ENCODE measurements at places on chromosomes 3 and 15. TPM values are rescaled to one million over a fixed set of nuclear protein-coding genes. Genes with fewer than 3 reads are reported as not detected.

The MRAS gene
- total RNA-seq, result 35.7 TPM

The CHST14 gene
- 13.3 TPM for total RNA-seq

The TMEM266 gene
- 1.4 TPM for total RNA-seq

The SNURF gene
- total RNA-seq, result 17.7 TPM

The TMEM207 gene
- total RNA-seq, result 0.13 TPM

The GPR171 gene
- total RNA-seq, result 7.0 TPM

The GREM1 gene
- 0.13 TPM for total RNA-seq

The SLC28A2 gene
- 0.32 TPM for total RNA-seq

The SEMA3G gene
- 1.0 TPM for total RNA-seq

The SNTN gene
- total RNA-seq, result 0.20 TPM

The NOX5 gene
- 0.09 TPM for total RNA-seq

The CPEB1 gene
- total RNA-seq, result 1.7 TPM

The SPINK8 gene
- not detected for total RNA-seq

The CYP1A2 gene
- total RNA-seq, result not detected

The B3GNT5 gene
- 20.2 TPM for total RNA-seq

The SAMMSON gene
- total RNA-seq, result not detected
